ENCODE measurements at places on chromosomes 7 and 10.
A peak's percentile ranks its signal among the peaks of the same experiment; 100 is the strongest.

DNA sequence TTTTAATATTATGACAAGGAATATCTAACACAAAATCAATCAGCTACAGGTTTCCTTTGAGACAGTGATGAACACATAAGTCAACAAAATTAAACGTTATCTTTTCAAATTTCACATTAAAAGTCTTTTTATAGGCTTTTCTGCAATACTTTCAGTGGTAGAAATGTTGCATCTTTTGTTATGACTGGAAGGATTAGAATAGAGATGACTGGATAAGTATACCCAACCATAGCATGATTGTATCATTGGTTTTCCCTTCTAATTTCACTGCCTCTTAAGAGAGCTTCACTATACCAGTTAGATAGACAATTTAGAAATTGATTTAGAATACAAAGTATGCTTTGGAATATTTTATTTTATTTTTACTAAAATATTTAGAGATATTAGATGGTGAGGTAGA, 273.9 kb downstream of the PHF14 start:
- DNase-seq: no peak

DNA sequence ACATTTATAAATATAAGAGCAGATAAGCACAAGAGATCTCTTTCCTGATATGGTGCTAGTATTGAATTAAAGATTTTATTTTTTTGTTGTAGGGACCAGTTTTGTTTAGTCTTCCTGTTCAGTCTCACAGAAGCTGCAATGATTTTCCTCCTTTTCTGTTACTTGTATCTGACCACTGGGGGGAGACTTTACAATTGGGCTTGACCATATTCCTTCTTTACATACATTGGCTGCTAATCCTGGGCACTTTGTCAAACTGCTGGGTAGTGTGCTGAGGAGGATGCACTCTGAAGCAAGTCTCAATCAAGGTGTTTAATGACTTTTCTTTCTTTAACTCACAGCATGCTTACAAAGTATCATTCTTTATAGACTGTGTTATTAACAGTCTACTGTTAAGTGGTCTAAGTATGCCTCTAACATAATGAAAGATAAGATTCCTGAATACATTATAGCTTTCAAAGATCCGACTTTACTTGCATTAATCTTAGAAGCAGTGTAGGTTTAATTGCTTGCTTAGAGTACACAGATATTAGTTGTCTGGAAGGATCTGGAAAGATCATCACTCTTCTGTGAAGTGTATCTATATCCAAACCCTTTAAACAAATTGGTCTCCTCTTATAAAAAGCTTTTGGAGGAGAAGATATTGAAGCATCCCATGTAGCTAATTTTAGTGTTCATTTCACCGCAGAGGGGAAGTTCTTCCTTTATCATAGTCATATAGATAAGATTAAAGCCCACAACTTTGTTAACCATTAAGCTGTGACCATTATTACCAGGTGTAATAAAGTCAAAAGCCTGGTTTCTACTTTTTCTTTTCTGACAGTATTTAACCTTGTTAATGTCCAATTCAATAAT, 3.1 kb downstream of the PALS2 start:
- DNase-seq: peak; percentile 70

DNA sequence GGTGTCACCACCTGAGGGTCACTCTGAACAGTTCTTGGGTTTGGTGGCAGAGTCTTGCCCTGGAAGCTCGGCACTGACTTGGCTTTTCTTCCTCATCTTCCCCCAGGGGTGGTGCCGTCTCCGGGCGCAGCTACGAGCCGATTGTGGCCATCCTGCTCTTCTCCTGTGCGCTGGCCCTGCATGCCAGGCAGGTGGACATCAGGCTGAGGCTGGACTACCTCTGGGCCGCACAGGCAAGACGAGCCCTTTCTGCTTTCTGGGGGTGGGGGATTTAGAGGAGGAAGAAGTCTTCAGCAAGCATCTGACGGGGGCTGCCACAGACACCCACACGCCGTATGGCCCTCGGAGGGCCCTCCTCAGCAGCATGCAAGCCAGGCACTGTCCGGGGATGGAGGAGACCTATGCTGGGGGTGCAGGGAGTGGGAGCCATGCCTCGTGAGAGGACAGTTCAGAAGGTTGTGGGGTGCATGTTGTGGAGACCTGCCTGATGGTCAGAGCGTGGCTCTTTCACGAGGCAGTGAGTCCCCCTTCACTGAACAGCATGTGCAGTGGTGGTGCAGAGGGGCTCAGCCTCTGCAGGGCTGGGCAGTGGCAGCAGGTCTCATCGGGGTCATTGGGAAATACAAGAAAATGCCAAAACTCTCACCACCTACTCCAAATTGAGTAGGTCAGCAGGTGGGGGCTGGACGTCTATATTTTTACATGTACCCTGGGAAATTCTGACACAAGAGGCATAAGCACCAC, 112.4 kb downstream of the ADCY1 start:
- no peak for DNase-seq

DNA sequence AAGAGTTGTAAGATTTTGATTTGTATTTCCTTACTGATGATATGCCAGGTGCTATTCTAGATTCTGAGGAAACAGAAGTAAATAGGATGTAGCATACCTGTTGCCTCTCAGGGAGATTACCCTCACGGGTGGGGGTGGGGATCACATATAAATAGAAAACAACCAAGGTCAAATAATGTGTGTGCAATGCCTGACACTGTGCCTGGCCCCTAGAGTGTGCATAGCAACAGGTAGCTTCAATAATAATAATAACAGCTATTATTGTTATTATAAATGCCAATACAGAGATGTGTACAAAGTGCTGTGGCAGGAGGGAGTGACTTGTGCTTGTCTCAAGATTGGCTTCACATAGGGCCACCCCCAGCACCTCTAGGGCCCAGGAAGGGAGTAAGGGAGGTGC, 24.0 kb downstream of the CNNM1 start:
- DNase-seq: no peak

DNA sequence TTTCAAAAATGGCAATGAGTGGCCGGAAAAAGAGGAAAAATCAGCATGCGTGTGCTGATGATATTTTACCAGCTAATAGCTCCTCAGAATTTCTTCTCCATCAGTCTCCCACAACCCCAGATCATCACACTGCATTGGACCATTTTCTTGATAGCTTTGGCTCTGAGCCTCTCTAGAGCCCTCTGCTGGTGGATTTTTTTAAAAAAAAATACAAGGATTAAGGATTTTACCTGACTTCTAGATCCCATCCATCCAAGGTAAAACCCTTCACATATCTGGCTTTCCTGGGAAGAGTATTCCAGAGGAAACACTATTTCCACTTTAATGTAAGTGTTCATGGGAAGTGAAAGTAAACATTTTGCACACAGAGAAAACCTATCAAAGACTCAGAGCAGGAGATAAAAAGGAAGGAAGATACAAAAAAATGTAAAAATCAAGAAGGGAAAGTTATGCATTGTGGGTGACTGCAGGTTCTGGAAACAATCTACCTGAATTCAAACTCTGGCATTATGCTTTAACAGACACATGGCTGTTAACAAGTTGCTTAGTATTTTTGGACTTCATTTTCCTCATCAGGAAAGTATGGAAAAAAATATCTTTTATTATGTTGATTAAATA, 380.9 kb downstream of the LRRTM3 start:
- peak; percentile 17 for DNase-seq

DNA sequence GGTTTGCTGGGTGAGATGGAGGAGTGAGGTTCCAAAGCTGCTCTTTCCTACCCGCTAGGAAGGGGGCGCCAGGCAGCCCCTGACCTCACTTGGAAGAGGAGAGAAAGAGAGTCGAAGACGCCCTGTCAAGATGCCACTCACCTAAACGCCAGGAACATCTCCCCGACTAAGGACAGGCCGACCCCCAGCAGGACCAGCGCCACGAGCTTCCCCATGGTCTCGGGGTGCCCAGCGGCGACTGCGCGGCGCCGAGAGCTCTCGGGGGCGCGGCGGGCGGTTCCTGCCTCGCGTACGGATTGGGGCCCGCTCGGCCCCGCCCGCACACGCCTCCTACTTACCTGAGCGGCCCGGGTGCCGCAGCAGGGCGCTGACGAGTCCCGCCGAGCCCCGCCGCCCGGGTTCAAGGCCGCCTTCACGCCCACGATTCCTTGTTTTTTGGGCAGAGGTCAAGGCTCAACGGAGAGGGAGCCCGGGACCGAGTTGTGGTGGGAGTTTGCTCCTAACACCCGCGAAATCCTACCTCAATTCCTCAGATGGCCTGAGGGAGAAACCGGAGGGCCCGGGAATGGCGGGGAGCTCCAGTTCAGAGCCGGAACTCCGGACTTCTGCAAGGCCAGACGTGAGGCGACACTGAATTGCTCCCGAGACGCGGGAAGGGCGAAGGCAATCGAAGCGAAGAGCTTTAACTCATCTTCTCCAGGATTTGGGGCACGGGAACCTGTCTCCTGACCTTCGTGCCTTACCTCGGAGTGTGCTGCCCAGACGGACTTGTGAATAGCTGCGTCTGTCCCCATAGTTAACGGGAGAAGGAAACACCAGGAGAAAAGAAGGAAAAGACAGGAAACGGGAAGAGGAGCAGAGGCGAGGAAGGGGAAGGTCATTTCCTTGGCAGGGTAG, at the start of gene PON3:
PON3 (minus strand) TSS at position 240 of the 897 bp plus-strand sequence; CDS start at position 215, 25 bp downstream.
- DNase-seq: no peak

DNA sequence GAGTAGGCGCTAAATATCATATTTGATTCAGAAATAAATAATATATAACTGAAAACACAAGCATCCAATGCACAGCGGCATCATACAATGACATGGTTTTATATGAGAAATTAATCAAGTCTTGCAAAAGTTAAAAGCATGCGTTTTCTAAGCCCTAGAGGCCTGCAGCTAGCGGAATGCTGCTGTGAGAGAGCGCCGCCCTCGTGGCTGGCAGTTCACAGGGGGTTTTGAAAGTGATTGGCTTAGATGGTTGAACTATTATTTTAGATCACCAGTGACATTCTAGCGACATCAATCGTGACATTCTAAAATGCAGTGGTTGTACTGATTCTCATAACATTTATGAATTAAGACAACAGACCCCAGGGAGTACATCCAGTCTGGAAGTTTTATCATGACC, 235.2 kb upstream of the MGMT start:
- no peak for DNase-seq

GRCh38 chr10:35451151-35452016, 115.1 kb downstream of the CCNY start:
- DNase-seq: no peak

DNA sequence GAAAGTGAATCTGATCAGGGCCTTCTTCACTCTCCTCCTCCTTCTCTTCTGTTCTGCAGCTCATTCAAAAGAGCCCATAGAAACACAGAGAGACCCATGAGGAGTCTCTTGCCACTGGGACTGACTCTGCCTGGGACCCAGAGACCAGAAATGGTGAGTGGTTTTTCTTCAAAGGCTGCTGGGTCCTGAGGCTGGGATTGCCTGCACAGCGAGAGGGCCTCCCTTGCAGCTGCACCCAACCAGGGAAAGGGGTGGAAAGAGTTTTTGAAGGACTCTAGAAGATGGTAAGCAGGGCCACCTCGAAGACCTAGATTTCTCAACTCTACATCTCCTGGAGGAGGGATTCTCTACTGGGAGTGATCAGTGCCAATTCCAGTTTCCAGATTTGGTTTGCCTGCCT, 15.5 kb upstream of the HOXA13 start:
- DNase-seq: no peak

DNA sequence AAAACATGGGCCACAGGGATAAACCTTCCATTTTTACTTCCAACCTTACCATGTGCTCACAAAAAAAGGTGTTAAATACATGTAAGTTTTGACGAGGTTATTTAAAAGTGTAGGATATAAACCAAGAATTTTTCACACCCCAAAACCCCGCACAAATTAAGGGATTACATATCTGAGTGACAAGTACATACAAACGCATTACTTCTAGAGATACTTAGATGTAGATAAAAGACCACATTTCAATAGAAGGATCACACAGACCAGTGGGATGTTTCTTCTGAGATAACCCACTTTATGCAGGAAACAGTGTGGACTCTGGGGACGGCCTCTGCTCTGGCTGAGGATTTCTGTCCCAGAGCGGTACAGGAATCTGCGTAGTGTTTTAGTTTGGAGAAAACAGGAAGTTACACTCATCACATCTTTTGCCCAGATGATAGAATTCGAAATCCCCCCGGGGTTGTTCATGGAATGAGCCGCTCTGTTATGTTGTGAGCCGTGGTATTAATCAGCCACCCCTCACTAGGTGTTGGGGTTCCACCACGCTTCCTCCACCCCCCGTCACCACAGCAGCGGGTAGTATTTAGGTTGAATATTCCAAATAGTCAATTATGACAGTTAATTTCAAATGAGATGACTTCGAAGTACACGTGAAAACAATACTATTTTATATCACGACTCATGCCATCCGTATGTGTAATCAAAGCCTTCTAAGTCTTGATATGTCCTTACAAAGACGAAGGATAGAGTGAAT, 1.3 kb upstream of the CUL1 start:
- peak; percentile 77 for DNase-seq

DNA sequence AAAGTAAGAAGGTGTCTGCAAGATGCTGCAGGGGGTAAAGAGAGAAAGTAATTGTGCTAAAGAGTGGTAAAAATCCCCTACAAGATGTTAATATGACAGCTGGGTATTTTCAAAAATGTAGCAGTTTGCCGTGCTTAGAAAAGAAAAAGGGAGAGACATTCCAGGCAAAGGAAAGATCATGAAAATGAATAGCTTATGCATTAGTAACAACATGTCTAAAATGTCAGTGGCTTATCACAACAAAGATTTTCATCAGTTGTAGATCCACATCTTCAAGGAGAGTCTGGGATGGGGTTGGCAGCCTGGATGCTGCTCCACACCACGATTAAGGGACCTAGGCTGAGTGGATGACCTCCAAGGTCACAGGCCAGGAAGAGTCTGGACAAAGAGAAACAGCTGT, 920.9 kb downstream of the GRID1 start:
- no peak for DNase-seq

DNA sequence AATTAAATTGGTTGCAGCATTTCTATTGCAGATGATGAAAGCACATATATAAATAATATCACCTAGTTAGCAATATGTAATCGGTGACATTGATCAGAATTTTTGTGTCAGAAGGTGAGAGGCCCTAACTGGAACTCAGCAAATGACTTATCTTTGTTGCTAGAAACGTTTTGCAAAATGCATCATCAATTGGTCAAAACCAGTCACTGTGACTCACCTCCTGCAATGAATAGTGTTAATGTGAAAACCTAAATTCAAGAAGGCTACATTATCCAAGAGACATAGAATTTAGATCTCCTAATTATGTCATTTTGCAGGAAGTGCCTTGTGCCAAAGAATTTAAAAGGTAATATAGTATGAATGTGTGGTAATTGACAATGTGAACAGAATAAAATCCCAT, 9.8 kb upstream of the PNLIPRP3 start:
- no peak for DNase-seq
